ENCODE measurements at places on chromosomes 7 and 10. TPM values are rescaled to one million over a fixed set of nuclear protein-coding genes. Genes with fewer than 3 reads are reported as not detected.

Gene GATA3
- 0.52 TPM for total RNA-seq

DNA sequence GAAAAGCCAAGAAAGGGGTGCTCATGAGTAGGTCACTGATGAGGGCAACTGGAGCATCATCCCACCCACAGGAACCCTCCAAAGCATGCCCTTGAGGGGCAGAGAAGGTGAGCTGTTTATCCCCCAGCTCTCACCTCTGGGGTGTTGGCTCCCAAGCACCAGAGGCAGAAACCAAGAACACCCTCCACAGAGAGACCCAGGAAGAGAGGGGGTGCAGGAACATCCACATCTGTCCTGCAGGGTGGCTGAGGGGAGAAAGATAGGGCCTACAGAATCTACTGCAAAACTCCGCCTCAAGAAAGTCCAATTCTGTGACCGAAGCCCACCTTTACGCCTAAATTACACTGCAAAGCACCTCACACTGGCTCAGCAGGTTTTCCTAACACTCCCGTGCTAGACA is 40.1 kb downstream of the GPAM start:
- no peak for DNase-seq

DNA sequence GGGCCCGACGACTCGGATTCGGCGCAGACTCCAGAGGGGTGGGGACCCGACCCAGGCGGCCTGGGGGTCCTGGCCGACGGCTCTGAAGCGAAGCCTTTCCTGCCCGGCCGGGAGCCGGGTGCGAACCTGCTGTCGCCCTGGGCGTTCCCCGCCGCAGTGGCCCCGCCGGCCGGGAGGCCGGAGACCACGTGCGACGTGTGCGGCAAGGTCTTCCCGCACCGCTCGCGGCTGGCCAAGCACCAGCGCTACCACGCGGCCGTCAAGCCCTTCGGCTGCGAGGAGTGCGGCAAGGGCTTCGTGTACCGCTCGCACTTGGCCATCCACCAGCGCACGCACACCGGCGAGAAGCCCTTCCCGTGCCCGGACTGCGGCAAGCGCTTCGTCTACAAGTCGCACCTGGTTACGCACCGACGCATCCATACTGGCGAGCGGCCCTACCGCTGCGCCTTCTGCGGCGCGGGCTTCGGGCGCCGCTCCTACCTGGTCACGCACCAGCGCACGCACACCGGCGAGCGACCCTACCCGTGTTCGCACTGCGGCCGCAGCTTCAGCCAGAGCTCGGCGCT is 15.4 kb downstream of the ZNF316 start:
- DNase-seq: no peak

Gene PODXL
- total RNA-seq: 144 TPM

- no peak for DNase-seq
Measured at GRCh38 chr7:157573244-157573643, 236.4 kb downstream of the DNAJB6 start.

GRCh38 chr10:100662067-100662466 is 83.3 kb upstream of the PAX2 start:
- no peak for DNase-seq

Gene TACC2
- total RNA-seq: 247 TPM
